GM23248 (cell line): ENCODE measurements at places on chromosomes 2 and 18.
A peak's percentile ranks its signal among the peaks of the same experiment; 100 is the strongest.

DNA sequence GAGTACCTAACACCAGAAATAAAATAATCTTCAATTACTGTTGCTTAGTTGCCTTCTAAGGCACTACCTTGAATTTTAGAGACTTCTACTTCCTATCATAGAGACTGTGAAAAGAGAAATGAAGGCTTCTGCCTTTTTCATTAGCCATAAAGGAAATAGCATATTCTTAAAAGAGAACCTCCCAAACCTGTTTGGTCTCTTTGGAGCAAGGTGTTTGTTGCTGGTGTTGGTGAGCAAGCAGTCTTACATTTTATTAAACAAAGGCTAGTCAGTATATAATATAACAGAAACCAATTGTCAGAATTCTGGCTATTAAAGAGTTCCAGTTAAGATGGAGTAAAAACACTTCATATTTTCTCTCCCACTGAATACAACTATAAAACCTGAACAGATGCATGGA is 116.4 kb downstream of the TAF4B start:
- DNase-seq: no peak

- DNase-seq: no peak
These were observed 262.0 kb downstream of the CAMKMT start for GRCh38 chr2:44623622-44624351.

GRCh38 chr2:225484751-225485150 is 85.2 kb downstream of the NYAP2 start:
- no peak for DNase-seq

GRCh38 chr2:54723996-54724559 is 616 bp downstream of the EML6 start:
- peak; percentile 51 for DNase-seq

DNA sequence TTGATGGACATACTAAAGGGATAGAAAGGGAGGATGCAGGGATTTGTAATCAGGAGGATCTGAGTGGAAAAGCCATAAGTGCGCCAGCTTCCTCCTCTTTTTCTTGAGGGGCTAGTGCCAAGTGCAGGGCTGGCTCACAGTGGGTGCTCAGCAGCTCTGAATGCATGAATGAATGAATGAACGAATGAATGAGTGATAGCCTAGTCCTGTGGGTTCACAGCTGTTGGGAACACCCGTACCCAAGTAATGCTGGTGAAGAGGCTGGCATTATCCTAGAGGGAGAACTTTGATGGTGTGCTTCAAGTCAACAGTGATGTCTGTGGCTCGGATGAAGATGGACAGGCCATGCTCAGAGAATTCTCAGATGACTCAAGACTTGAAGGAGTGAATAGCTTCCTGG is 108.8 kb downstream of the KCTD1 start:
- no peak for DNase-seq

- DNase-seq: no peak
These were observed 2.8 kb downstream of the ARID5A start for GRCh38 chr2:96539215-96539920.

DNA sequence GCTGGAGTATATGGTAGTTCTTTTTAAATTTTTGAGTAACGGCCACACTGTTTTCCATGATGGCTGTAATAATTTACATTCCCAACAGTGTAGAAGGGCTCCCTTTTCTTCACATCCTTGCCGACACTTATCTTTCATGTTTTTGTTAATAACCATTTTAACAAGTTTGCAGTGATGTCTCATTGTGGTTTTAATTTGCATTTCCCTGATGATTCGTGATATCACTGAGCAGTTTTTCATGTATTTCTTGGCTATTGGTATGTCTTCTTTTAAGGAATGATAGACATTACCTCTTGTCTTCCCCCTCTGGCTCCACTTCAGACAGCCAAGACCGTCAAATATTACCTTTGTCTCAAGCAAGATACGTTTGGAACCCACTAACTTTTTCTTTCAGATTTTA is 371.1 kb upstream of the NRP2 start:
- no peak for DNase-seq

DNA sequence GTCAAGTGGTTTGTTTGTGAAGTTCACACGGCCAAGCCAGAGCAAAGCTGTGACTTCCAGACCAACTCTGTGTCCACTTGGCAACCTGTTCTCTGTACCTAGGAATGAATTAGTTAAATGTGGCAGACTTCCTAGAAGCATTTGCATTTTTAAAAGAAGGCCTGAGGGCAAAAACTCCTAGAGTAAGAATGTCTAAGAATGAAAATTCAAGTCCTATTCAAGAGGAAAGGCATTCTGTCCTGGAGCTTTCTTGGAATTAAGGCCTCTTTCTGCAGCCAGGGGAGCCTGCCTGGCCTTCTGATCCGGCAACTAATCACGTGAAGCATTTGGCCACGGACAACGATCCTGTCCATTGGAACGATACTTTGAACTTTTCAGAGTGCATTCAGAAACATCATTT is 155.0 kb downstream of the SETBP1 start:
- DNase-seq: no peak

DNA sequence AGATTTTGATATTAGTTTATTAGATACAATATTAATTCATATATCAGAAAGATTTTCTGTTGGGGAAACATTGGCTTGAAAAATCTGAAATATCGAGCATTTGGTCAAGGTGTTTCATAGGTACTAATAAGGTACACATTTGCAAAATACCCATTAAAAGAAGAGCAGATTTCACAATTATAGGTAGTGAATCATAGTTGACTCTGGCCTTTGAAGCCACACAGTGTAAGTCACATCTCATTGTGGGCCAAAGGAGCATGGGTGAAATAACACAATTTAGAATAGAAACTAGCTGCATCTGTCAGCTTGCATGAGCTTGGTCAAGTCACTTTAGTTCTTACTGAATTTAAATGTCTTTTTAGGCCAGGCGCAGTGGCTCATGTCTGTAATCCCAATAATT is 4.9 kb downstream of the KDM3A start:
- peak; percentile 55 for DNase-seq

DNA sequence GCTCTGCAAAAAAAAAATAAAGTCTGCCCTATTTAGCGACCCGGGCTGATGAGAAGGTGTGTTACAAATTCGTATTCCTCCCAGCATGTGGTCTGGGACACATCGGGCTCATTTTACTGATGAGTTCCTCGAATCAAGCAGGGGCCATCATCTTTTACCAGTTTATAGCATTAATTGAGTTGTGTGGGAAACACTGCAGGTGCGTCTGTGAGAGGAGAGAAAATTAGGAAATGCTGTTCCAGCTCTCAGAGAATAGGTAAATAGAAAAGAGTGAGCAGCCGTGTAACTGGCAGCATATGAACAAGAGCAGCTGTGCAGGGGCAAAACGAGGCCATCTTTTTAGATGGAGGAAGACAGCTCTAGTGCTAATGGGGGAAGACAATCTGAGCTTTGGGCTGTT is 216.7 kb downstream of the SETBP1 start:
- DNase-seq: no peak

GRCh38 chr2:180607514-180608049 is 372.8 kb upstream of the UBE2E3 start:
- DNase-seq: no peak

DNA sequence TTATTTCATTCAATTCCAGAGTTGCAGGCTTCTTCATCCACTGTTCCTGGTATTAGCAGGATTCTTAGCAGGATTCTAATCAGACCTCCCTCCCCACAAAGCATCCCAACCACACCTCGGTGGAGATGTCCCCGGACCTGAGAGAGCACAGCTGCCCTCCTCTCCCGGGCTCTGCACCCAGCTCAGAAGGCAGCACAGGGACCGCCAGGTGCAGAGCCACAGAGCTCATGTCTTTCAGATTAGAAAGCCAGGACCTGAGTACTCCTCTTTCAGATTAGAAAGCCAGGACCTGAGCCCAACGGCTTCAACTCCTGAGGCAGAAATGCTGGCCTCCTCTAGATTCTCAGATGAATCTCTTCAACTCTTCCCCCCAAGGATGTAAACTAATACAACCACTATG is 152.3 kb downstream of the MYO5B start:
- no peak for DNase-seq

DNA sequence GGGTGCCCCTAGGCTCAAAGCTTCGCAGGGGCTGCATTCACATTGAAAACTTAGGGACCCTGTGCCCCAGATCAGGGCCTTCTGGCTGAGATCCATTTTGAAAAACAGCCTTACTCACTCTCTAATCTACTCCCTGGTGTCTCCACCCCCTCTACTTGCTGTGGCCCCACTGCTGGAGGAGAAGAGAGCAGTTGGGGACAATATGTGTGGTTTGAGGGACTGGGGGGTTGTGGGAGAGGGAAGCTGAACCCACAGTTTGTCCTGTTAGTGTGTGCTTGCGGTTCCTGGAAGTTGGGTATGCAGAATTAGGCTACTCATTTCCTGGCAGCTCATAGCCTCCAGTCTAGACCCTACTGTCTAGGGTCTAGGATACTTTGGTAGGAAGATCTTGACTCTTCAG is 211.4 kb downstream of the PRKCE start:
- no peak for DNase-seq

DNA sequence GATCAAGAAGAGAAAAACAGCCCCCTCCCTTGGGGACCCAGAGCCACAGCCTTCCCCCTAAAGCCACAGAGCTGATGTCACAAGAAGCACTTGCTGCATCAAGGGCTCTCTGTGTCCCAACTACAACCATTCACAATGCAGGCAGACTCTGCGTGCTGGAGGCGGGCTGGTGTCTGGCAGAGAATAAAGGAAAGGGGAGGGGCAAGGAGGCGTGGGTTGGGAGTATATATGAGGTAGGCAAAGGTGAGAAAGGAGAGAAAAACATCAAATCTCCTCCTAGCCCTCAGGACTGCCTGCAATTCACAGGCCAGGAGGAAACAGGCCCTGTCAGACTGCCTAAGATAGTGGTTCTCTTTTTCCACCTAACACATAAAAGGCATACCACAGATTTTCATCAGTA is 48.8 kb upstream of the IHH start:
- no peak for DNase-seq

DNA sequence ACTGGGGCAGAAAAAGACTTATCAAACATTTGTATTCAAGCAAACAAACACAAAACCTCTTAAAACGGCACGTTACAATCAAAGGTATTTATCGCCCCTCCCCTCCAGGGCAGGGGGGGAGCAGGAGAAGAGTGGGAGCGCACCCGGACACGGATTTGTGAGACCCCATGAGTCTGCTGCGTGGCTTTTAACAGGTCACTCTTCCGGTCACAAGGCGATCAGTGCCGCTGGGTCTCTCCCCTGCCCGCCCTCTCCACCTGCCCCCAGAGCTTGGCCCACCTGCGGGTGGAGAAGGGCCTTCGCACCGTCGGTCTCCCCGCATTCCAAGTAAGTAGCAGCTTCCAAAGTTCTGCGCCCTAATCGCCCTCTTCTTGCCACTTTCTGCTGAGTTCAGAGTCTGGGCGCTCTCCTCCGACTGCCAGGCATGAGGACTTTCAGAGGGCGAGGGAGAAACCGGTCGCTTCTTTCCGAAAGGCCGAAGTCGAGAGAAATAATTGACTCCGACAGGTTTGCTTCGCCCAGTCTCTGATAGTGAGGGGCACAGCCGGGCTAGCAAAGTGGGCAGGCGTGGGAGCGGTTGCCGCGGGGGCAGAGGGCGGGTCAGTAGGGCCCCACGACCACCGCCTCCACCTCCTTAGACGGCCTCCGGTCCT is 800 bp downstream of the RPRM start:
- peak; percentile 10 for DNase-seq

GRCh38 chr2:75012080-75012479 is 53.6 kb downstream of the POLE4 start:
- no peak for DNase-seq

- DNase-seq: no peak
These were observed 26.3 kb downstream of the PSME4 start for GRCh38 chr2:53944542-53944941.

GRCh38 chr2:143847257-143847656 is 672.7 kb downstream of the ZEB2 start:
- no peak for DNase-seq
